ENCODE measurements at places on chromosomes 13 and 19.

- DNase-seq = peak; percentile 54
These were observed 13.3 kb downstream of the ZNF574 start for GRCh38 chr19:42089191-42089750.

DNA sequence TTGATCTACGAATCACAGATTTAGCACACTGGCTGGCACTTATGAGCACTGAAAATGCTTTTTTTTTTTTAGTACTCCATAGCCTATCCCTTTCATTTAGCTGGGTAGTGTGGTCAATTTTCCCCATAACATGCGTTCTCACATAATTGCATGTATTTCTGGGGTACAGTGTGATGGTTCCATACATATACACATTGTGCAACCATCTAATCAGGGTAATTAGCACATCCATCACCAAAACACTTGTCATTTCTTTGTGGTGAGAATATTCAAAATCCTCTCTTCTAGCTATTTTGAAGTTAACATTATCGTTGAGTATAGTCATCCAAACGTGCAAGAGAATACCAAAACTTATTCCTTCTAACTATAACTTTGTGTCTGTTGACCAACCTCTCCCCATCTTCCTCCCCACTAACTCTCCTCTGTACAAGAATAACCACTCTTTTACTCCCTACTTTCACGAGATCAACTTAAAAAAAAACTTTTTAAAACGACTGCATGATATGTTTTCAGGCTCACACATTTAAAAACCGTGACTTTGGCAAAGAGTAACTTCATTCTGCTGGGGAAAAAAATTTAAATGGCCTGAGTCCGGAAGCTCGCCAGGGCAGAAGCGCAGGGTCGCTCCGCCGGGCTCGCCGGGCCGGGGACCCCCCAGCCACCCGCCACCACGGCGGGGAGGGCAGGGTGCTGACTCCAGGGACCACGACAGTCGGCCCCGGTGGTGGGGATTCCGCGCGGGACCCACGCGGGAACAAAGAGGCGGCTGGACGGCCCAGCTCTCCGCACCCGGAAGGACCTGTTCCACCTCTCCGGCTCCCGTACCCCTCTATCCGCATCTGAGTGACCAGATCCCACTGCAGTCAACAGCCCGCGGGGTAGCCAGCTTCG is 868 bp upstream of the UBAC2 start:
- DNase-seq = no peak

- DNase-seq = no peak
These were observed 19.3 kb downstream of the ENOX1 start for GRCh38 chr13:43767341-43767931.

DNA sequence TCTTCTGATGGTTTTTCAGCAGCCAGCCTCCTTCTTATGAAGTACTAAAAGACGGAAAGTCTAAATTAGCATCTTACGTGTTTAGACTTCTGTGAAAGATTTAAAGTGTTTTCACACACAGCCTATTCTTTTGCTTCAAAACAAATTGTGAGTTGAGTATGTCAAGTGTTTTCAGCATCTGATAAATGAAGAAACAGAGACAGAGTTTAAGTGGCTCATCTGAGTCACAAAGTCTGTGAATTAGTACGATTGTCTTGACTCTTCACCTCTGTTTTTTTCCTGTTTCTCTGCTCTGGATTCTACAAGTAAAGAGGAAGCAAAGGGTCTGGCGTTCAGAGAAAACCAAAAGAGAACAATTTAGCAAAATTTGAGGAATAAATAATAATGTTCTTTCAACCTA is 116.4 kb downstream of the FRY start:
- no peak for DNase-seq

DNA sequence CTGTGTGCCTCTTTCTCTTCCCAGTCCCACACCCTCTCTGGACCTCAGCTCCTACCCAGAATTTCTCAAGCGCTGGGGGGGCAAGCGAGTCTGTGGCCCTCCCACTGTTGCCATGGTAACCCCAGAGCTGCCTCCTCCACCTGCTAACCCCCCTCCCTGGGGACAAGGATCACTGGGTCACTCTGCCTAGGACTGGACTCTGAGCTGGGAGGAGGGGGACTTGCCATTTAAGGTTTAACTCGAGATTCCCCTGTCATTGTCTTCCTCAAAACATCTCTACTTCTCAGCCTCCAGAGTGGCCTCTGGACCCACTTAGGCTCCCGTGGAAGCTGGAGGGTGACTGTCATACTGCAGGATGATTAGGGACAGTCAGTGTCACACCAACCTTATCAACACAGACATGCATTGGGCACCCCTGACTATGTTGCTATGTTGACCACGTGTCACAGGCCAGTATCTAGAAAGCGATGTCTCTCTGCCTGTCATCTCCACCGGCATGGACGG is 2.2 kb downstream of the PALM3 start:
- DNase-seq = no peak

DNA sequence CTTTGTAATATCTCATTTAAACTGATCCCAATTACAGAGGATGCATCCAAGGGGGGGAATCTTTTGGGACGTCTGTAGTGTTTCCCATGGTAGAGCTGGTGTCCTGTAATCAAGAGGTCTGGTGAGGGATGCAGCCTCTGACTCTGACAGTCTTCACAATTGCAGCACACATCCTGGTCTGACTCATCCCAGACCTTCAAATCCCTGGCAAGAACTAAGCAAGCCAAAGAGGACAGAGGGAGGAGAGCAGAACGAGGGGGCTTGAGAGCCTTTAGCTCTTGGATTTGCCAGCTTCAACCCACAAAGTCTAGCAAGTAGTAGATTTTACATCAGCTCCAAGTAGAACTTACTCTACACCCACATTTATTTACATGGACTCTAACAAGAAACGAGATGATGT is 17.3 kb upstream of the FCGBP start:
- DNase-seq = no peak

DNA sequence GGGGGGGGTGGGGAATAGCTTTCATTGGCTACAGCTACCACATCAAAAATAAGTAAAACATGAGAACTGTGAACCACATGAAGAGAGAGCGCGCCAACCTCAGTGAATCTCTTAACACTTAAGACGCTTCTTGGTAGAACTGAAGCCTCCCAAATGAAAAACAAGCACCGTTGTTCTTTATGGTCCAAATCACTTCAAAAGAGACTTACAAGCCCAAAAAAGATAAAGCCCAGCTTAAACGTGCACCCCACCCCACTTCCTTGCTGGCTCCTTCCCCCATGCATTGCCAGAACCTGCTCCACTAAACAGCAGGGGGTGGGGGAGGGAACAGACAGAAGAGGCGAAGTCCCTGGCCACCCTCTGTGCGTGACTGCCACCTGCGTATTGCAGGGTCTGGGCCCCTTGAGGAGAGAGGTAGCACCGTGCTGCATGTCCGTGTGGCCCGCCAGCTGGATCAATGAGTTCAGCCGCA is 479.1 kb downstream of the FOXO1 start:
- no peak for DNase-seq

DNA sequence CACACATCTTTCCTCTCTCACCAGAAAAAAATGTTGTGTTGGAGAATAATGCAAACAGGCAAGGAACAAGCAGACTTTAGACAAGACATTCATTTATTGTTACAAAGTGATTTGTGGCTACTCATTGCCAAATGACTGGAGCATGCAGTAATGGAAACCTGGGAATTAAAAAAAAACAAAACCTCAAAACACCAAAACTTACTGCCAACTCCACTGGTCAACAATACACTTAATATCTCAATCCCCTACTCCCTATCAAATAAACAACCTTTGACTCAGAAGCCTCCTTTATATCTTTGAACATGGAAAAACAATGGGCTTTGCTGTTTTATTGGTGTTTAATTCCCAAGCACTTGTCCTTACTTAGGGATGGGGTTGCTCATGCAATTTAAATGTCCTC is 112.8 kb downstream of the POSTN start:
- no peak for DNase-seq

DNA sequence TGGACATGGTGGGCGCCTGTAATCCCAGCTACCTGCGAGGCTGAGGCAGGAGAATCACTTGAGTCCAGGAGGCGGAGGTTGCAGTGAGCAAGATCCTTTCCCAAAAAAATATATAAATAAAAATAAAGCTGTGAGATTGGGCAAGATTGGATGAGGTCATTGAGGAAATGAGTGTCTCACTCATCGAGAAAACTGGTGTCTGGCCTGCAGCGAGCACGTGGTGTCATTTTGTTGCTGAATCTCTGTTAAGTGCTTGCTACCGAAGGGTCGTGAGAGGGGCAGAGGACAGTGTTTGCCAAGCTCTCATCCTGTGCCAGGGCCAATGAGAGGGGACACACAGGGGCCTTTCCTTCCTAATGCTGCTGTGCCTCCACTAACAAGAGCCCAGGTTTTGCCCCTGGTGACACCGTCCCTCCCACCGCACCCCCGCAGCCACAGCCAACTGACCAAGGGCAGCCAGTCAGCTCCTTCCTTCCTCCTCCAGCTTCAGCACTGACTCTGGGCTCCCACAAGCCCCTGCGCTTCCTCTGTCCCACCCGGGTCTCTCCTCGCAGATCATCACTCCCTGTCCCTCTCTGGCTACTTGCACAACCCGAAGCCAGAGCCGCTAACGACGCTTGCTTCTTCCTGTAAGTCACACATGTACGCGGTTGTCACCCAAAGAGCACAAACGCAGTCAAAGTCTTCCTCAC is 3.2 kb downstream of the POLD1 start:
- no peak for DNase-seq

DNA sequence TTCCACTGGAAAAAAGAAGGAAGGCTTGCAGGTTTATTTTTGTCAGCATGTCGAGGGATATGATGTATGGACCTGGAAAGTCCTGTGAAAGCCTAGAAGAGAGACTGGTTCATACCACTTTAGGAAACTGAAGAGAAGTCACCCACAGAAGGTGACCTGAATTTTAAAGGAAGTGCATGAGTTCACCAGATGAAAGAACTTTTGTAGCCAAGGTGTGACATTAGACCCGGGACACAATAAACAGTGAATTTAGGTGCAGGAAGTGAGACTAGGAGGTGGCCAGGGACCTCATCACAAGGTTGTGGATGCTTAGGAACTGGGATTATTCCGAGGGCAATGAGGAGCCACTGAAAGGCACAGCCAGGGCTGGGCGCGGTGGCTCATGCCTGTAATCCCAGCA is 79.1 kb downstream of the ZNF429 start:
- DNase-seq = no peak

DNA sequence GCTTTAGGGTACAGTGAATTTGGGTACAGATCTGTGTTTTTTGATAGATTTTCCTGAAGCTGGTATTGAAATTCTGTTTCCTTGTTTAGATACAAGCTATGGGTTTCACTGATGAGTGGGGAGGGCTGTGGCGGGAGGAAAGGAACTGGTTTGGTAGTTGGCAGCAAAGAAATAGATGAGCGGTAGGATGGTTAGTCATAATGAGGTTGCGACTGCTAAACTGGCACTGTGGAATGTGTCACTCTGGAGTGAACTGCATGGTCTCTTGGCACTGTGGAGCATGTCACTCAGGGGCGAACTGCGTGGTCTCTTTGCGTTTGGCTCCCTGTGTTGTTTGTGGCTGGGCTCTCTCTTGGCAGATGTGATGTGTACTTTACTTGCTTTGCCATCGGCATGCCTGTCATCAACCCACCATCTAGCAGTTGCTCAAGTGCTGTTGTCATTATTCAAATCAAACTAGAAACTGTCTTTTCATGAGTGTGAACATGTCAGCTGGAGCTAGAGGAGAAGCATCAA is 82.1 kb downstream of the ATP8A2 start:
- no peak for DNase-seq

DNA sequence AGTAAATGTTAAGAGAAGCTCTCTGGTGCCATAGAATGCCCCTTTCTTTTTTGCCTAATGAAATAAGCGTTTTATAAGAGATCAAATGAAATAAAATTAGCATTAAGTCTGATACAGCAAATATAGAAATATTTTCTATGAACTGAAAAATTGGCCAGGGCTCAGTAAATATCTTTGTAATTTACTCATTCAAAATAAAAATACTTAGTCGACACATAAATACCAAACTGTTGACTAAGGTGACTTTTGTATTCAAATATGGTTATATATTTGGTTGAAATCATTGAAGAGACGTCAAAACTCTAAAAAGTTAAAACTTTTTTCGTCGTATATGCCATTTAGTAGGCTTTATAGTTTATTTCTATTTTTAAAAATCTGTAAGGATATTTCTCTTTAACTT is 25.6 kb downstream of the IPO5 start:
- DNase-seq = no peak

DNA sequence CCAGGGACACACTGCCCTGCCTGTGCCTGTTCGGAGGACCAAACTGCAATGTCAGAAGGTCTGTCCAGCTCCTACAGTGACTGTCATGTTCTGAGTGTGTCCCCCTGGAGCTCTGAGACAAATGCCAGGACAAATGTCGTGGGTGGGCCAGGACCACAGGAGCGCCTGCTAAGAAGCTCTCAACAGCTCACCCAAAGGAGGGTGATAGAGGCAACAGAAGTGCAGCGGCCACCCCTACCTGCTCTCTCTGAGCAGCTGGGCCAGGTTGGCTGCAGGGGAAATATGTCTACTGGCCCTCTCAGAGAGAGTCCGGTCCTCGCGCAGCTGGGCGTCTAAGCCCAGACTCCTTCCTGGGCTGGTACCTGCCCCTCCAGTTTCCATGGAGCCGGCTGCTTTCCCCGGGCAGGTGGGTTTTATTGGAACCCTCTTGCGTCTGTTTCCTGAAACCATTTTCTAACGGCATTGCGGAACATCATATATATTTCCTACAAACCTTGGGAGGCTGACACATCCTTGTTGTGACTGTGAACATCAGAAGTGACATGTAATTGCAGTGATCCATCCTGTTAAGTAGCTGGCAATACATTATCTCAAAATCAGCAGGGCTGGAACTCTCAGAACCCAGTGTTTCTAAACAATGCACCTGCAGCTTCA is 78.1 kb downstream of the CHST8 start:
- DNase-seq = no peak

GRCh38 chr13:74336546-74336945 is 202.3 kb upstream of the KLF12 start:
- no peak for DNase-seq

DNA sequence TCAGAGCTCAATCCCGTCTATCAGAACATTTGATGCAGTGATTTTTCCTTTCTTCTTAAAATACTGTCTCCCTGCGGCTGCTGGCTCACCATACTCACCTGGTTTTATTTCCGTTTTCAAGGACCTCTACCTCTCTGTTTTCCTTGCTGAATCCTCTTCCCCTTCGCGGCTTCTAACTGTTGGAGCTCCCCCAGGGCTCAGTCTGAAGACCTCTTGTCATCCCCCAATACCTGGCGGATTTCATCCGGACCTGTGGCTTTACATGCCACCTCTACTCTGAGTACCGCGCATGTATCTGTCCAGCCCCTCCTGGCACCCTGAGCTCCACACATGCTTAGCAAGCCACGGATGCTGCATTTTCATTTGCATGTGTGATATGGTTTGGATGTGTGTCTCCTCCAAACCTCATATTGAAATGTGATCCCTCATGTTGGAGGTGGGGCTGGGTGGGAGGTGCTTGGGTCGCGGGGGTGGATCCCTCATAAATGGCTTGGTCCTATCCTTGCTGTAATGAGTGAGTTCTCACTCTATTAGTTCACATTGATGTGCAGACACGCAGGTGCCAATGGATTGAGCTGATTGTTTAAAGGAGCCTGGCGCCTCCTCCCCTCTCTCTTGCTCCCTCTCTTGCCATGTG is 106.2 kb upstream of the LSM14A start:
- no peak for DNase-seq

GRCh38 chr13:30898070-30898469 is 8.0 kb upstream of the MEDAG start:
- no peak for DNase-seq

GRCh38 chr13:30580852-30581502 is 36.7 kb upstream of the USPL1 start:
- DNase-seq = no peak

GRCh38 chr19:50686310-50687032 is 33.1 kb downstream of the SHANK1 start:
- DNase-seq = peak; percentile 66

GRCh38 chr19:48319647-48320541 is 5.5 kb upstream of the EMP3 start:
- DNase-seq = peak; percentile 94

GRCh38 chr13:45439008-45439407 is 20.8 kb upstream of the SLC25A30 start:
- no peak for DNase-seq

Data from WTC11 (cell line).